Mucosa of gallbladder (tissue), 1 donor: ENCODE measurements at places on chromosomes 7 and 10. TPM values are rescaled to one million over a fixed set of nuclear protein-coding genes. Genes with fewer than 3 reads are reported as not detected.

DNA sequence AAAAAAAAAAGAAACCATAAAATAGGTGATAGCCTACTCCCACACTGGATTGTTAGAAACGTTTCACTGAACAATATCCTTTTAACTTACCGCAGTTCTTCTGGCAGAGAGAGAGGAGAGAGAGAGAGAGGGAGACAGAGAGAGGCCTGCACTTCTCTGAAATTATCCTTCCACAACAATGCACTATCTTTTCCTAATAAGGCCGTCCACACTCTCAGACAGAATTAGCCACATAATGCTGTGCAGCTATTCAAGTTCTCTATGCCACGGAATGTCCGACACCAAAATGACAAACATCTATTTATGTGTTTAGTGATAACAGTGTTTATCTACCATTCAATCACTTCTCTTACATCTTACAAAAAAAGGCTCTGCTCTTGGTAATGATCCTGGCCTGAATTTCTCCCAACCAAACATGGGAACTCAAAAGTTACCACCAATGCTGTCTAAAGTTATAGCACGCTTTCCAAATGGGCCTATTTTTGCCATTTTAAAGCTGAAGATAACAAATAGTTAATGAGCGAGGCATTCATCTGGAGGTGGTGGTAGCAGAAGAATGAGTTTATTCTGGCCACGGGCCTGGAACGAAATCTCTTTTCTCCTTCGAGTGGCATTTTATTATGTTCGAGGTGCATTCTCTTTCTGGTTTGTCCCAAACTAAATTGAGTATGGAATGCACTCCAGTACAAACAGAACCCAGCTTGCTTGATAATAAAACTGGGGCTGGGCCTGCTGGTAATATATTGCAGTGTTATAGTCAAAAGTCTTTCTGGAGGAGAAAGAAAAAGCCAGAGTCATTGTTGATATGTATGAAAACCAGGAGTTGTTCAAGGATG is 160.2 kb upstream of the SVIL start:
- no peak for DNase-seq

DNA sequence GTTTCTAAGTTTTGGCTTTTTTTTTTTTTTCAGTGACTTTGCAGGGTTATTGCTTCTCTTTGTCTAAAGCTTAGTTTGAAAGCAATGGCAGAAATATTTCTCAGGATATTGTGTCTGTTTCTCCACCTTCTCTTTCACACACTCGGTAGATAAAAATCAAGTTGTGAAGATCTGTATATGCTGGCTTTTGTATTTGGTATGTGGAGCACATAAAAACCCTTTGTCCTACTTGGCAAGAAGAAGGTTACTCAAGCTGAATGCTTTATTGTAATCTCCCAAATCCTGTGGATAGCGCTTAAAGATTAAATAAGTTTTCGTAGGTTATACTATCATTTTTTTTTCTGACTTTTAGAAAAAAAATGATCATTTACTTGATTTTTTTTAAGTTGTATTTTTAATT is 172.4 kb downstream of the CDCA7L start:
- DNase-seq = no peak

- DNase-seq = no peak
Observed at GRCh38 chr7:104990983-104991382, 23.0 kb upstream of the KMT2E start.

PNLIPRP1 gene
- 2.1 TPM for total RNA-seq

GRCh38 chr10:114431414-114432135 is 27.3 kb upstream of the AFAP1L2 start:
- no peak for DNase-seq

DNA sequence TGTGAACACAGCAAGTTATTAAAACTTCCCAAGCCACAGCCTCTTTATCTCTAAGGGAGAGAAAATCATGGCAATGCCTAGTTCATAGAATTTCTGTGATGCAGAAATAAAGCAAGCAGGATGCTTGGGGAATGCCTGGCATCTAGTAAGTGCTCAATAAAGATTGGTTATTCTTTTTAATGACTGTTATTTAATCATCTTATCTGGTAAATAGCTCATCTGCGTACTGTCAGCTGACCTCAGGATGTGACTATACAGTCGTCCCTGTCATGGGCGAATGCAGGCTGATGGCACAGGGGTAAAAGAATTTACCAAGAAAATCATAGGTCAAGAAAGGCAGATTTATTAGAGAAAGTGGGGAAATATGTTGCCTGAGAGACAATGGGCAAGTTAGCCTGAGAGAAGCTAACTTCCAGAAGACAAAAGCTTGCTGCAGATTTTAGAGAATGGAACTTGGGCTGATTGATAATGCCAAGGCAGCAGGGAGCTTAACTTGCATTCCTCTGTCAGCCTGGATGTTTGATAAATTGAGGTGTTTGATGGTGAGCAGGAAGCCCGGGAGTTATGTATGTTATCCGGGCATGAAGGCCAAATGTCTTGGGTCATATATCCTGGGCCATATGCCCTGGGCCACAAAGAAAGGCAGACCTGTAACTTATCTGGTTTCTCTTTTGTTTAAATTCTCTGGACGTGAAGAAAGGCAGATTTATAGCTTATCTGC is 126.0 kb downstream of the KCNMA1 start:
- no peak for DNase-seq

GRCh38 chr7:95476072-95476847 is 9.5 kb upstream of the ASB4 start:
- DNase-seq = no peak

- no peak for DNase-seq
Observed at GRCh38 chr7:18429547-18429946, 66.0 kb upstream of the HDAC9 start.

- DNase-seq = no peak
Observed at GRCh38 chr10:122530177-122530576, 30.4 kb upstream of the DMBT1 start.

SCIN gene
- total RNA-seq = 10.6 TPM

DNA sequence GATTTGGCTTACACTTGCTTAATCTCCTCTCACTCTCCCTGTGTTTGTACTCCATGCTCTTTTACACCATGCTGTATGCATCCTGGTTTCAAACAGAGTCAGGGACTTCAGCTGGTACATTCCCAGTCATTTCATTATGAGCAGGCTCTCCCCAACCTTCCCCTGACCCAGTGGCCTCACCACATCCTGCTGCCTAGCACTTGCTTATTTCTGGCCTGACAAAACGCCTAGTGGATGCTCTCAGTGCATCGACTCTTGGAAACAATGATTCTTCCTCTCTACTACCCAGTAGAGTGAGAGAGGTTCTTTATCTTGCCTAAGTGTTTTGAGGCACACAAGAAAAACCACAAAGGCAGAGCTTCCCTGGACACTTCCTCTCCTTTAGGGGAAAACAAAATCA is 63.4 kb downstream of the CAV1 start:
- no peak for DNase-seq

COL26A1 gene
- 0.29 TPM for total RNA-seq

- DNase-seq = no peak
Observed at GRCh38 chr7:83429493-83429892, 219.4 kb downstream of the SEMA3E start.

DNA sequence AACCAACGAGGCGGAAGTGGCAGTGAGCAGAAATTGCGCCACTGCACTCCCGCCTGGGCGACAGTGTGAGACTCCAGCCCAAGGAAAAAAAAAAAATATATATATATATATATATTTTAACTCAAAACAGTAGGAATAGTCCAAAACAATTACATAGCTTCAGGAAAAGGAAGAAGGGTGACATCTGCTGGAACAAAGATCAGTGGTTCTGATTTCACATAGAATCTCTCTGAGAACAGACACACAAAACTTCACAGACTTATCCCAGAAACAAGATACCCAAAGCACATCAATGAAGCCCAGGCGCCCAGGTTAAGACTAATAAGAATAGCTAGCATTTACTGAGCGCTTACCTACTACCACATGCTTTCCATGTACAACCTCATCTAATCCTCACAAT is 45.0 kb downstream of the DNMBP start:
- DNase-seq = no peak

ACTL6B gene
- 0.14 TPM for total RNA-seq

DNA sequence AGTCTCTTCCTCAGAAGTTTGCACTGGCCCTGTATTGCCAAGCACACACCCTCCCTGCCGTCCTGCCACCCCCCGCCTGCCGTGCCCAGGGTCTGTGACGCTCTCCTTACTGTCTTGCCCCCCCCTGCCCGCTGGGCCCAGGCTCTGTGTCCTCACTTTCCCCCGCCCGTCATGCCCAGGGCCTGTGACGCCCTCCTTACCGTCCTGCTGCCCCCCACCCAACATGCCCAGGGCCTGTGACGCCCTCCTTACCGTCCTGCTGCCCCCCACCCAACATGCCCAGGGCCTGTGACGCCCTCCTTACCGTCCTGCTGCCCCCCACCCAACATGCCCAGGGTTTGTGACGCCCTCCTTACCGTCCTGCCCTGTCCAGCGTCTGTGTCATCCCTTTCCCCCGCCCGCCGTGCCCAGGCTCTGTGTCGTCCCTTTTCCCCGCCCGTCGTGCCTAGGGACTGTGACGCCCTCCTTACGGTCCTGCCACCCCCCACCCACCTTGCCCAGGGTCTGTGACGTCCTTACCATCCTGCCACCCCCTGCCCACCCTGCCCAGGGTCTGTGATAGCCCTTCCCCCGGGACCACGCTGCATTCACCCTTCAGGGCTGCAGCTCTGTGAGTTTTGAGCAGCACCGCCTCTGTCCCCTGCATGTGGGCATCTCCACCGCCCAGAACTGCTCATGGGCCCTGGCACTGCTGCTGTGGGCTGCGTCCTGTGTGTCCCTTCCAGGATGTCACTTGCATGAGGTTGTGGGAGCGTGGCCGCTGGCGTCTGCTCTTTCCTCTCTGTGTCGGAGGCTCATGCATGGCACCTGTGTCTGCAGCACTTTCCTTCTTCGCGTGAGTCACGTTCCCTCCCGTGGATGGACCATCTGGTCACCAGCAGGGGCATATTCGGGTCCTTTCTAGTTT is 19.3 kb upstream of the PRKAR1B start:
- DNase-seq = no peak

DNA sequence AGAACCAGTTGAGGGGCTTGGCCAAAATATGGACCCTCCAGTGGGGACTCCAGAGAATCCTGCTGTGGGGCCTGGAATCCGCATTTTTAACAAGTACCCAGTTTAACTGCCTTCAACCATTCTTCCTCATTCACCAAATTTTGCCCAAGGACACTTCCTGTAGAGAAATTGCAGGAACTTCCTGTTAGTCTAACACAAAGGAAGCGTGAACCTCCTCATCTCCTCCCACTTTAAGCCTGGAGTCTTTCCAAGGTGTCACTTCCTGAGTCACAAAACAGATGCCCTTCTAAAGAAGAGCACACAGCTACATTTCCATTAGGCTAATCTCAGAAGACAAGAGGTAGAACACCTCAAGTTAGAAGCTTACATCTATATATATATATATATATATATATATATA is 188.4 kb downstream of the PPP1R17 start:
- DNase-seq = no peak

DNA sequence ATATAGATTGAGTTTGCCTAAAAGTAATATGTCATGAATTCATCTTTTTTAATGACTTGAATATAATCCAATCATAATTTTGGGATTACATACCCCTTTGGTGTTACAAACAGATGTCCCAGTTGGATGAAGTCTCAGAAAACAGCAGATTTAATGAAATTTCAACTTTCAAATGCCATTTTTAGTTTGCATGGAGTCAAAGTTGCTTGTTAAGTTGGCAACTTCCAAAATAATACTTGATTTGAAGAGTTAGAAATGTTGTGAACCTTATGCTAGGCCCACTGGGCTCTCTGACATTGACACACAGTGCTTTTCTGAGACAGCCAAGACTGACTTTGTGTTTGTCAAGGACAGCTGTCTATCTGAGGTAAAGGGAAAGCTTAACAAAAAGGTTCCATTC is 248.1 kb downstream of the KIF20B start:
- DNase-seq = no peak

DNA sequence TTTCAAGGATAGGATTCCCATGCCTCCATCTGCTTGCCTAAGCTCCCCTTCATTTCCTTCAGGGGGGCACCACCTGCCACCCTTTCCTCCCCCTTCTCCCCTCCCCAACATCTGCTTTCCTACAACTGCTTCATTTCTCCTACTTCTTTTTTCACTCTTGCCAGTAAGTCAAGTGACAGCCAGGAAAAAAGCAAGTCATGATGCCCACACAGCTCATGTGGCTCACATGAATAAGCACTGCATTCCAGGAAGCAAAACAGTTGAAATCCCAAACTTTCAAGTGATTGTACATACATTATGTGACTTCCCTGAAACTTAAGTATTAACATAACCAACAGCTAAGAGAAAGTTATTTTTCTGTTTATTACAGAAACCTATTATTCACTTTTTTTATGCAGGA is 78.6 kb downstream of the TNS3 start:
- DNase-seq = no peak

GRCh38 chr10:114908896-114909295 is 29.1 kb upstream of the TRUB1 start:
- no peak for DNase-seq

DNA sequence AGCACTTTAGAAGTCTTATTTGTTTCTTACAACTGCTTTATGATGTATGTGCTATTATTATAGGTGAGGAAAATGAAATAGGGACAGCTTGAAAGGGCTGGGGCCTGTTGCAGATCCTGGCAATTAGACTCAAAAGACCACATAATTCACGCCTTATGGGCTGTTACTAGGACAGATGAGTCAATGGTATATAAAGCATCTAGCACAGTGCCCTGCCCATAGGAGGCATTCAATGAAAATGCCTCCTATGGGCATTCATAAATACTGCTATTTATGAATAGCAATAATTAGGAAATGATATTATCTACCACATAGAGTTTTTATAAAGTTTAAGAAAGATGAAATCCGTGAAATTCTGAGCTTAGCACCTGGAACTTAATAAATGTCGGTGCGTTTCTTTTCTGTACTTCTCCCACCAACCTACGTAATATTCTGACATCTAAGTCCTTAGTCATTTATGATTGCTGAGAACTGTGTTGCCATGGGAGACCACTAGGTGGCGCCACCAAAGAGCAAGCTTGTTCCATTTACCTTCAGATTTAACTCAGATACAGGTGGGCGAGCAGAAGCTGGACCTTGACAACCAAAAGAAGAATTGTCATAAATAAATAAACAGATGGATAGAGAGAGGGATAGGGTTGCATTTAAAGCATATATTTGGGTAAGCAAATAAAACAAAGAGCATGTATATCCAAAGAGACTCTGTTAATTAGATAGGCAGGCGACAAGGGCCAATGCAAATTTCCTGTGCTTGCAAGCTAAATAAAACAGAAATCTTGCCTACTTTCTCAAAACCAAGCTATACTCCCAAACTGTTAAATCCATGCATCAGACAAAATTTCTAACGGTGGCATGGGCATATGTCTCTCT is 699.9 kb downstream of the INHBA start:
- DNase-seq = no peak

GRCh38 chr7:86155623-86156022 is 488.1 kb upstream of the GRM3 start:
- DNase-seq = no peak

GRCh38 chr7:155702616-155703015 is 58.2 kb downstream of the RBM33 start:
- DNase-seq = no peak

C10orf53 gene
- not detected for total RNA-seq

PHKG1 gene
- 0.89 TPM for total RNA-seq

DNA sequence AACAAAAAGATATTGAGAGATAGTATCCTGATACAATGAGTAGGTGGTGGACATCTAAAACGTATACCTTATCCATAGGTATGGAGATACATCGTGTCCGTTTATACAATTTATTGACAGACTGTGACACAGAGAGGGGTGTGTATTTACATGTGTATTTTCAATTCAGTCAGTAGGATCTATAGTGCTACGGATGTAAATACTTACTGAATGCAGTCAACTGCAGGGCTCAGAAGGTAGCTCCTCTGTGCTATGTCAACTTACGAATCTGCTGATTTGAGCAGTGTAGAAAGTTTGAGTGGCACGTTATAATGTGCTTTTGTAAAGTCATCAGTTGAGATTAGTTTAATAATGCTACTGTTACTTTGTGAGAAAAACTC is 626 bp downstream of the ZNF804B start:
- no peak for DNase-seq
